ENCODE measurements at places on chromosomes 4 and X.

GRCh38 chr4:174154215-174154854 lies 129.1 kb downstream of the FBXO8 start:
- peak; percentile 9 for DNase-seq

- peak; percentile 17 for DNase-seq
These were observed 4.4 kb downstream of the RBPJ start for GRCh38 chr4:26325191-26325590.

GRCh38 chrX:29466456-29466855 lies 748.9 kb upstream of the MAGEB2 start:
- DNase-seq, result no peak

GRCh38 chrX:124393238-124393637 lies 46.9 kb downstream of the SH2D1A start:
- DNase-seq, result no peak

DNA sequence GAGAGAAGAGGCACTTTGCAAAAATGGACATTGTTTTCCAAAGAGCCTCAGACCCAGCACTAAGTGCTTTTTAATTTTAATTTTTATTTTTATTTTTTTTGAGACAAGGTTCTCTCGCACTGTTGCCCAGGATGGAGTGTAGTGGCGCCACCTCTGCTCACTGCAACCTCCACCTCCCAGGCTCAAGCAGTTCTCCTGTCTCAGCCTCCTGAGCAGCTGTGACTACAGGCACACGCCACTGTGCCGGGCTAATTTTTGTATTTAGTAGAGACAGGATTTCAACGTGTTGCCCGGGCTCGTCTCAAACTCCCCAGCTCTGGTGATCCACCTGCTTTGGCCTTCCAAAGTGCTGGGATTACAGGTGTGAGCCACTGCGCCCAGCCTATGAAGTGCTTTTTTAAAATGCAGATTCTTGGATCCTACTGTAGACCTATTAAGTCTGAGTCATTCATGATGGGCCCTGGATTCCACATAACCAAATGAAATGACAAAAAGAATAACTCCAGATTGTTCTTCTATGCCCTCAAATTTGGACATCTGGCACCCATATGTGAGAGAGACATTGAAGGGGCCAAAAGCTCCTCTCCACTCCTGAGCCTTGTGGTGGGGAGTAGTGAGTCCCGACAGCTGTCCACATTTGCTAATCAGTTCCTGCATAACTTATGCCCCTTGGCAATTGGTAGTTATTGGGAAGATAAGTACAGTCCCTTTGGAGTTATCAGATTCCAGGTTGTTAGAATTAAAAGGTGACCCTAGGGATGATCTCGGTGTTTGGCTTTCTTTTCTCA lies 3.6 kb downstream of the NOCT start:
- DNase-seq, result no peak

GRCh38 chrX:45852884-45853283 lies 652.2 kb upstream of the DIPK2B start:
- no peak for DNase-seq

DNA sequence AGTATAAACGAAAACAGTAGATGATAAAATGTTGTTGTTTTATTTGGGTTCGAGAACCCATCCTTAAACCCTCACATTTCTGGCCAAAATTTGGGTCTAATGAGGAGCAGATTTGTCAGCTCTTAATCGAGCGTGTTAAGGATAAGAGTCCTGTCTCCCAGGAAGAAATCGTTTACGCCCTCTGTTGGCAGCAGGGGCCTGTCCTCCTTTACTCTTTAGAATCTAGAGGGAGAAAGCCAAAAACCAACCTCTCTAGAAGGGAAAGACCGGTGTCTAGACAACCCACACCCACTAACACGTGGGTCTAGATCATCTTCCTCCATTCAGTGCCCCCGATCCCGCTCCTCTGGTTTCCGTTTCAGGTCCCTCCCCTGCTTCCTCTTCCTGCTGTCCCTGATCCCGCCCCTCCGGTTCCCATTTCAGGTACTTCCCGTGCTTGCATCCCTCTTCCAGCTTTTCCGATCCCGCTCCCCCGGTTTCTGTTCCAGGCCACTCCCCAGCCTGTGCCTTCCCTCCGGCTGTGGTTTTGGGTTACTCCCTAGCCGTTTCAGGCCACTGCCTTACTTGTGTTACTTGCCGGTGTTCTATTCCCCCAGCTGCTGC lies 339.1 kb downstream of the PAPSS1 start:
- DNase-seq, result no peak

DNA sequence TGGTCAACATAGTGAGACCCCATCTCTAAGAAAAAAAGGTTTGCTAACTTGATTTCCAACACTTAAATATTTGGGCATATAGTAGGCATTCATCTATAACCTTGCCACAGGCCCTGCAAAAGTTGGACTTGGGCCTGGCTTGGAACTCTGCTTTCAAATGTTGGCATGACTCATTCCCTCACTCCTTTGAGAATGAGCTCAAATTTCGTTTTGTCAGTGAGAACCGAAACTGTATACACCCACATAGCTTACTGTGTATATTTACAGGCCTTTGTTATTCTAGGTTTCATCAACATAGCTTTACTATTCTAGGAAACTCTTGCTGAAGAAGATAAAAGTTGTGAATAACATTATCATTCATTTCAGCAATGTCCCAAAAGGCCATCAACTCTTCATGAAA lies 88.7 kb upstream of the ELOVL6 start:
- DNase-seq, result no peak

- no peak for DNase-seq
These were observed 42.5 kb downstream of the DHRSX start for GRCh38 chrX:2458309-2458708.

GRCh38 chr4:71210823-71211222 lies 128.0 kb upstream of the SLC4A4 start:
- DNase-seq, result no peak

GRCh38 chrX:120419463-120419862 lies 49.6 kb downstream of the LAMP2 start:
- no peak for DNase-seq

DNA sequence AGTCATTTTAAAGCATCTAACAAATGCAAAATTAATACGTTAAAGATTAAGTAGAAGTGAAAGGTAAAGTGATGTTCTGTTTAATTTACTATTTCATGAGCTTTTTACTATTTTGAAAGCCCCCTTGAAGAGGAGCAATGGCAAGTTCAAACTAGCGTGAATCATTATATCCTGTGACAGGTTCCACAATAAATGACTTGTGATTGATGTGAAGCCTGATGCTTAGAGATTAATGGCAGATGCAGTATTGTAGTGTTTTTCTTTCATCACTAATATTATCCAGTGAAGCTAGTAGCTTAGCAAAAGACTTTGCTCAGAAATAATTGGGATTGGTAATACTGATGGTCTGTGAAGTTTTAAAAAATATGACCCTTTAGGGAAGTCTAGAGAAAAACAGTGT lies 57.3 kb downstream of the STOX2 start:
- DNase-seq, result no peak

DNA sequence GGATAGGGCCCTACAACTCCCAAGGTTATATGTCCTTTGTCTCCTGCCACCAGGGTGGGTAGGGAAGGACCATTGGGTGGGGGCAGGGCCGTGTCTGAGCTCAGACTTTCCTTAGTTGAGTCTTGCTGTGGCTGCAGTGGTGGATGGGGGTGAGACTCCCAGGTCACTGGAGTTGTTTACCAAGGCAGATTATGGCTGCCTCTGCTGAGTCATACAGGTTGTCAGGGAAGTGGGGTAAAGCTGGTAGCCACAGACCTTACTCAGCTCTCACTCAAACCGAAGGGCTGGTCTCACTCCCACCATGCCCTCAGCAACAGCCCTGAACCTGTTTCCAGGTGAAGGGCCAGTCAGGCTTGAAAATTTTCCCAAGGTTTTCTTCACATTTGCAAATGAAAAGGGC lies 58.8 kb upstream of the FAAH2 start:
- no peak for DNase-seq

GRCh38 chrX:73828080-73828720 lies 265.2 kb downstream of the CHIC1 start:
- DNase-seq, result no peak

DNA sequence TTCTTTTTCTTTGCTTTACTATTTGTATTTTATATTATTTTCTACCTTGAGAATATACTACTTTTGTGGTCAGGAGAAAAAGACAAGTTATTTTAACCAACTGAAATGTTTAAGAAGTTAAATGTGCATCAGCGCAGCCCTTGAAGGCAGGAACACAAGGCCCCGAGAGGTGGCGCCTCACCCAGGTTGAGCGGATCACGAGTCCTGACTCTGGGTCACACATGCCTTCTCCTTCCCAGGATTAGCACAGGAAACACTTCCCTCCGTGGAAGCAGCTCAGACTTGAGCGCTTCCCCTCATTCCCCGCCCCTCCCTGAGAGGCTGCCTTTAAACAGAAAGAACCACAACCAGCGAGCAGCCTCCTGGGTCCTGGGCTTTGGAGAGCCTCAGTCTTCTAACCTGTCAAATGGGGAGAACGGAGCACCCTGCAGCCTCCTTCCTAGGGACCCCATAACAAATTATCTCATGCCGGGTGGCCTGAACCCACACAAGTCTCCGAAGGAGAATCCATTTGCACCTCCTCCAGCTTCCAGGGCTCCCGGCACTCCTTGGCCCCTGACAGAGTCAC lies 217.6 kb downstream of the AFAP1 start:
- DNase-seq, result no peak

GRCh38 chrX:1380672-1381233 lies 11.2 kb downstream of the SLC25A6 start:
- no peak for DNase-seq

DNA sequence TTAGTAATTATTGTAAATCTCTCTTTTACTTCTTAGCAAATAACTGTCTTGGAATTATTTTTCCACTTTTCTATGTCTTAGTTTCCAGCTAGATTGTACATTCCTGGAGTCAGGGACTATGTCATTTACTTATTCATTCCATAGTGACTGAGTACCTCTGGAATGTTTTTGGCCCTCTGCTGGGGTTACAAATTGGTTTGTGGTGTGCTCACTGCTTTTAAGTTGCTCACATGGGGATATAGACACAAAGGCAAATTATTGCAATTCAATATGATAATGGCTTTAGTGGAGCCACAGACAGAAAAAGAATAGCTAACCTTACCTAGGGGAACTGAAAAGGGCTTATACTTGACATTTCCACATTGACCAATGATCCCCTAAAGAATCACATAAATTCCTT lies 63.7 kb upstream of the PDGFRA start:
- DNase-seq, result no peak

DNA sequence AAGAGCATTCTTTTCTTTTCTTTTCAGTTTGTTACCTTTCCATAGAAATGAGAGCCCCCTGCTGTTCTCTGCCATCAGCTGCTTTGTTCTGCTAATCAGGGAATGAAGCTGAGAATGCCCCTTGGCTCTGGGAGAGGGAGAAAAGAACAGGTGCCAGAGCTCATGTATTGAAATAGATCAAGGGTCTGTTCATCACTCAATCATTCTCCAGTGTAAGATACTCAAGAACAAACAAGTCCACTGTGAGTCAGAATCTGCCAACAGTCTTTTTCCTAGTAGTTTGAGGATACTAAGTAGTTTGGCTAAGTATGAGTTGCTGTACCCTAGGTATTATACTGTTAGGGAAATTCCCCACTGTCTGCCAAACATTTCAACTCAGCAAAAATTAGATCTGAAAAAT lies 144.3 kb downstream of the RTL3 start:
- no peak for DNase-seq

DNA sequence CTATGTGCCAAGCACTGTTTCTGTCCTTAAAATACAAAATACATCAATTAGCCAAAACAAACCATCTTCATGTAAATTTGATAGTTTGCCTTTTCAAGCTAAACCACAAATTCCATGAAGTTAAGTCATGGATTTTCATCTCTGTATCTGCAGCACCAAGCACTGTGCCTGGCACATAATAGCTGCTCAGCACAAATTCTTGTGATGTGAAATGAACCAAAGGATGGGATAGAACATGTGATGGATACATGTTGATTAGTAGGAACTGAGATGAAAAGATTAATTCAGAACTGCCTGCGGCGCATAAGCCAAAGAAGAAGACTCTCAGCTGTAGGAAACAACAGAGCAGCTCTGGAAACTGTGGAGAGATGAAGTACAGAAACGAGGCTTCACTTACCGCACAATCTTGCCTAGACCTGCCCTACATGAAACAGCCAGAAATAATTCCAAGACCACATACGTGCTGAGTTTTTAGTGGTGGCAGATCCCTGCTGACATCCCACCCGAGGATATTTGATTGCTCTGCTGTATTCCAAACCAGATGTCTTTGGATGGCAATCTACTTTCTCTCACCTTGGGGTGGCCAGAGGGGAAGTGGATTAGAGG lies 40.9 kb upstream of the DCLK2 start:
- no peak for DNase-seq

- no peak for DNase-seq
These were observed 36.6 kb upstream of the BTC start for GRCh38 chr4:74830928-74831327.

GRCh38 chr4:175873707-175874106 lies 61.6 kb upstream of the GPM6A start:
- no peak for DNase-seq

- DNase-seq, result no peak
These were observed 28.6 kb upstream of the CYP2U1 start for GRCh38 chr4:107902715-107903114.

- DNase-seq, result peak; percentile 38
These were observed 1.3 kb downstream of the TBL1X start for GRCh38 chrX:9466124-9466495.

DNA sequence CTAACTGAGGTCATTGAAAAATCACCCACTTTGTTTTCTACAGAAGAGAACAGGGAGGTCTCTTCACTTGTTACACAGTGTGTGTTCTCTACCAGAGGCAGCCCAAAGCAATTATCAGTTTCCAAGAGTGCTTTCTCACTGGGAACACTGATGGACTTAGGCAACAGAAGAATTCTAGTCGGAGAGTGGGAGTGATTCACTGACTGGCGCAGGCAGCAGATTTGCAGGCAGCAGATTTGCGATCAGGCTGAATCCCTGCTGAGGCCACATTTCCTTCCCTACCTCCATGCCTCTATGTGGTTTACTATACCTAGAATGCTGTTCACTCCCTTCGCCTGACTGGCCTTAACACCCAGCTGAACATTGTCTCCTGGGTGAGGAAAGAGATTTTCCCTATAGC lies 6.6 kb downstream of the OCIAD2 start:
- no peak for DNase-seq

GRCh38 chr4:159268607-159269006 lies 165.7 kb downstream of the RAPGEF2 start:
- no peak for DNase-seq

- DNase-seq, result no peak
These were observed 9.7 kb upstream of the SYP start for GRCh38 chrX:49209434-49210251.

DNA sequence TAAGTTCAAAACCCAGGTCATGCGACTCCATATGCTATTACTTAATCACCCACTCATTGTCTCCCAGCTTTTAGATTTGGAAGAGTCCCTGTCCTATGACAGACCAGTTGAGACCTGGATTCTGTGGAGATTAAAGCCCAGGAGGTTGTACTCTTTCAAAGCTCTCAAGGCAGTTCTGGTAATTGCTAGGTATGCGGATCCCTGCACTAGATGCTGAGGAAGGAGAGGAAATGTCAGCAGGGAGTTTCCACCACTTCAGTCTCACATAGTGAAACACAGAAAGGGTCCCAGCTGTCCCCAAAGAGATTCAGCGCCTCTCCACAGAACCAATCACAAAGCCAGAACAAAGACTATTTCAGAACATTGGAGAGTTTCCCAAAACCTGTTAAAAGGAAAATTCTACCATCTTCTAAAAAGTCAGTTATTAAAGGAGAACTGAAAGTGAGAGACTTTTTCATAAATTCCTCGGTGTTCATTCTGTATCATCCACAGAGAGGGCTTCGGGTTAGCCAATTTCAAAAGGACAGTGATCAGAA lies 53.4 kb downstream of the IRF2 start:
- no peak for DNase-seq

- DNase-seq, result no peak
These were observed 95.8 kb downstream of the SH3KBP1 start for GRCh38 chrX:19791562-19791961.

Data from NCI-H1092 treated with DMSO at 0.1 percent for 48 hours (cell line).